Neural progenitor cell (in vitro differentiated cells): ENCODE measurements at places on chromosomes 3 and 15. TPM values are rescaled to one million over a fixed set of nuclear protein-coding genes. Genes with fewer than 3 reads are reported as not detected.

- no peak for DNase-seq
Observed at GRCh38 chr3:180416111-180416594, 185.8 kb upstream of the TTC14 start.

- DNase-seq = no peak
Observed at GRCh38 chr3:18238332-18238731, 186.8 kb downstream of the SATB1 start.

The KCNMB3 gene
- 2.9 and 4.4 TPM in 2 replicates for total RNA-seq

GRCh38 chr15:65987100-65987499 lies 117.8 kb downstream of the RAB11A start:
- no peak for DNase-seq
